Stimulated activated CD4-positive, alpha-beta T cell treated with anti-CD3 and anti-CD28 coated beads, Interleukin-2, amount 100 ng/mL, for 4 hours (primary cell): ENCODE measurements at places on chromosomes 12 and 14.

DNA sequence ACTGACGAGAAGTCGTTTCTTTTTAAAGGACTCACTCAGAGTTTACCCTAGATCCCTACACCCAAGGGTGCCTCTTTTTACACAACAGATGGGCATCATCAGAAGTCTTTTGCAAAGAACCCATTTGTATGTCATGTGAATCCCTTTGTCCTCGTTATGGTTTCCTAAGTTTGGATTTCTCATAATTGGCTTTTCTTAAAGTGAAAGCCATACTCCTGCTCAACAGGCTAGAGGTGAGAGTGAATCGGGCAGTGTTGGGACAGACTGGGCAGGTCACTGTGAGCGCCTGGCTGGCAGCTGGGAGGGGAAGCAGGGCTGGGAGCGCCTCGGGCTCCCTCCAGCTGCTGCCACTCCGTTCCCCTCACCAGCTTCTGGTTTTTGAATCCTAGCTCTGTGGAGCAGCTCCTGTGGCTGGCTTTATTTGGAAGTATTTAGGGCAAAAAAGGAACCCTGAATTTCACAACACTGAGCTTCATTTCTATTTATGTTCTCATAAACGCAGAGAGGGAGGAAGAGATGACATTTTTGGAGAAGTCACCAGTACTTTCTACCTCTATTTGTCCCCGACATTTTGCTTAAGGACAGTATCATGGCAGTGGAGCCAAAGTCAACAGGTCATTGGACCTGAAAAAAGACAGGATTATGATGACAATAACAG is 63.8 kb upstream of the ACTN1 start:
- no peak for DNase-seq

GRCh38 chr14:104443391-104444158 is 136.0 kb upstream of the C14orf180 start:
- DNase-seq, result no peak

- no peak for DNase-seq
These were observed 443.4 kb downstream of the GLT1D1 start for GRCh38 chr12:129296671-129297070.

DNA sequence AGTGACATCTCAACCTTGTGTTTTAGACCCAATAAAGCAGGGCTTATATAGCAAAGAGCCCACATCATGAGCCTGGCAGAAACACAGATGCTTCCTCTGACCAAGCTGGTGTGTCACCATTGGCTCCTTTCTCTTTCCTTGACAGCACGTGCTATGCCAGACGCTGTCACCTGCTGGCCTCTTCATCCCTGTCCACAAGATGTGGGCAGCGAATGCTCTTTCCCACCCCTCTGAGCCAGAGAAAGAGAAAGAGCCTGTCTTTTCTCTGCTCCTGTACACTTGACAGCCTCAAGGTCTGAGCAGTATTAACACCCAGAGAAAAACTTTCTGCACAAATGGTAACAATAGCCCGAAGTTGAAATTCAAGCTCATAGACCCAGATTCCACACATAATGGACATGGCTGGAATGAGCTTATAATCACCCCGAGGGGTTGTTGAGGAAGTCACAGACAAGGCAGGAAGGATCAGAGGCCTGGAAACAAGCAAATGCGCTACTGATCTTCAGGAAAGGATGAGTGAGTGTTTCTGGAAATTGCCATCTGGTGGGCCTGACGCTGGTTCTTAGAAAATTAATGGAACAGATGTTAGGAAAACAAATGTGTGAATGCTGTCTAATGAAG is 8.9 kb downstream of the TGFB3 start:
- no peak for DNase-seq

- DNase-seq, result no peak
These were observed 127.9 kb downstream of the TMTC1 start for GRCh38 chr12:29655861-29656260.

DNA sequence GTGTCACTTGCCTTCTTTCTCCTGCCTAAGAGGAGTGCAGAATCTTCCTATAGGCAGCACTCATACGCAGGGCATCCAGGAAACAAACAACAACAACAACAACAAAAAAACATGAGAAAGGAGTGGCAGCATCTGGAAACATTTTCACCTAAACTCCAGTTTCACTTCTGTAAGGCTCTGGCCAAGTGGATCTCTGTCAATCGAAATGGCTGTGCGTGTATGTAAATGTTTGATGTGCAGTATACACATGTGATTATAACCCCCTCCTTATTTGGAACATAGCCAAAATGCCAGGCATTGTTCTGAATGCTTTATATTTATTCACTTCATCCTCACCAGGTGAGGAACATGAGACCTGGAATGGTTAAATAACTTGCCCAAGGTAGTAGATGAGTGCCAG is 76.8 kb downstream of the COX16 start:
- DNase-seq, result no peak

GRCh38 chr12:78928200-78929074 is 63.9 kb downstream of the SYT1 start:
- no peak for DNase-seq

DNA sequence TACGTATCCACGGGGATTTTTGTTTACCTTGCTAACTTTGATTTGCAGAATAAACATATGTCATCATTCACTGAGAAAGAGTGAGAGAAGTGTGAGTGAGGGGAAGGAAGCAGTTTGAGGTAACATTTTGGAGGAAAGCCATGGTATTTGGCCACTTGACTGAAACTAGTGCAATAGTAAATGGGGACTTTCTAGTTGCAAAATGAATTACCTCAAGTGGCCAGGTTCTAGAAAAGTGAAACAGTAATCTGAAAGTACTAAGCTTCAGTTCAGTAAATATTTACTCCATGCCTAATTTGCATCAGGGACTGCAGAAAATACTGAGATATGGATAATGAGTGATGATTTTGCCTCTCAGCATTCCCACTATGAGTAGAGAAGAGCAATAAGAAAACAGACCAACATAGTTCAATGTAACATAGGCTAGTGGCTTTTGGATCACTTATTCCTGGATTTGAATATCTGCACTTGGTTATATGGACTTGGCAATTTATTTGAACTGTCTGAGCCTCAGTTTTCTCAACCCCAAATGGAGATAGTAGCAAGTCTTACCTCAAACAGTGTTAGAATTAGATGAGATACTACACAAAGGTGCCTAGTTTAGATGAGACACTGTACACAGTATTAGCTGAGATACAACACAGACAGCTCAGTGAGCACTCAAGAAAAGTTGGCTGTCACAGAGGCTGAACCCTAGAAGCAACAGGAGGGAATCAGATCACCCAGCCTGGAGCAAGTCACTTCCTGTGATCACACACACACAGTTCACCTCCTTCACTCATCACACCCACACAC is 439.1 kb downstream of the NPAS3 start:
- no peak for DNase-seq

DNA sequence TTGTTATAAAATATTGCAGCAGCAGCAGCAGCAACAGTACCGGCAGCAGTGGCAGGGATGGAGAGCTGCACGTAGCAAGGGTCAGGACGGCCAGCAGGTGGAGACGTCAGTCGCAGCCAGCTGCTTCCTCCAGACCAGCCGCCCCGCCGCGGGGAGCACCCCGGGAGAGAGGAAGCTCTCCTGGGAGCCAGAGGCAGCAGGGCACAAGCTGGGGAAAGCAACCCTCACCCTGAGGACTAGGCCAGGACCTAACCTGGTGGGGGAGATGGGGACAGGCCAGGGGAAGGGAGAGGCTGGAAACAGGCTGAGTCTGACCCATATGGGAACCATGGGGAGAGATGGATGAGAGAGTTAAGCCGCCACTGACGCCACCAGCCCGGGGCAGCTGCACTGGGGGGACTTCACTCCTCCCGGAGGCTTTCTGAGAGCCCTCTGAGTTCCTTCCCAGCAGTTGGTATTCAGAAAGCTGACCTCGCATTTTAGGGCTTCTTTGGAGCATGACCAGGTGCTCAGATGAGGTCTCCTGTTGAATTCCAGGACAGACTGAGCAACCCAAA is 56.3 kb downstream of the SPTB start:
- DNase-seq, result peak; percentile 47

- no peak for DNase-seq
These were observed 413 bp downstream of the LRP6 start for GRCh38 chr12:12266389-12266872.

DNA sequence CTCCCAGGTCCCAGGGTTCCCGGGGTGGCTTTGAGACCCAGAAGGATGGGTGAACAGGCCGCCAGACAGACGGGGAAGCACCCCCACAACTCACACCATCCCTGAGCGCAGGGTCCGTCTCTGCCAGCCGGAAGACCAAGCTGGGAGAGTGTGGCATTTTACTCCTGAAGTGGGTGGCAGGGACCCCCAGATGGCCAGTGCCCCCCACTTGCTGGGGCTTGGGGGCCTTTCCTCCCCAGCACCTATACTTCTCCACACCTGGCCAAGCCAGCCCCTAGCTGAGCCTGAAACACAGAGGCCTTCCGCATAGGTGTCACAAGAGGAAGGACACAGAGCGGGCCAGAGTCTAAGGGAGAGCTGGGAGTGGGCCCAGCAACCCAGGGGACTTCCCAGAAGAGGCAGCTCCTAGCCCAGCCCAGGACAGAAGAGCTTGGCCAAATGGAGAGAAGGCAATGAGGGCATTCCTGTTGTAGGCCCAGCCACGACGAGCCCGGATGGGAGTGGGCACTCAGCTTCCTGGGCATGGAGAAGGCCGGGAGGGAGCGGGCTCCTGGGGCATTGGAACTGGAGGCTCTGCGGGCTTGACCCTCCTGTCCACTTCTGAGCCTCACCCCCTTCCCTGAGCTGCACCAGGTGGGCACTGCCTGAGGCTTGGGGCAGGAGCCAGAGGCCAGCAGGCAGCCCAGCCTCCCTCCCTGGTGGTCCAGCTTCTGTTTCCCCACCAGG is 3.3 kb downstream of the AHNAK2 start:
- DNase-seq, result no peak

DNA sequence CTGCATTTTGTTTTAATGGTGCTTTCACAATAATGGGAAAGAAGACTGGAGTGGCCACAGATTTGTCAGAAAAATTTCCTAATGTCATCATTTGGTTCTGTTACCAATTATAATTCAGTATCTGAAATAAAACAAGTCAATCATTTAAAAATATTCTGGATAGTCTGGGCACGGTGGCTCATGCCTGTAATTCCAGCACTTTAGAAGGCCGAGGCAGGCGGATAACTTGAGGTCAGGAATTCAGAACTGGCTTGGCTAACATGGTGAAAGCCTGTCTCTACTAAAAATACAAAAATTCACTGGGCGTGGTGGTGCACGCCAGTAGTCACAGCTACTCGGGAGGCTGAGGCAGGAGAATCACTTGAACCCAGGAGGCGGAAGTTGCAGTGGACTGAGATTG is 4.0 kb upstream of the LIMA1 start:
- DNase-seq, result no peak

GRCh38 chr12:5171701-5172100 is 128.0 kb downstream of the KCNA5 start:
- DNase-seq, result no peak

DNA sequence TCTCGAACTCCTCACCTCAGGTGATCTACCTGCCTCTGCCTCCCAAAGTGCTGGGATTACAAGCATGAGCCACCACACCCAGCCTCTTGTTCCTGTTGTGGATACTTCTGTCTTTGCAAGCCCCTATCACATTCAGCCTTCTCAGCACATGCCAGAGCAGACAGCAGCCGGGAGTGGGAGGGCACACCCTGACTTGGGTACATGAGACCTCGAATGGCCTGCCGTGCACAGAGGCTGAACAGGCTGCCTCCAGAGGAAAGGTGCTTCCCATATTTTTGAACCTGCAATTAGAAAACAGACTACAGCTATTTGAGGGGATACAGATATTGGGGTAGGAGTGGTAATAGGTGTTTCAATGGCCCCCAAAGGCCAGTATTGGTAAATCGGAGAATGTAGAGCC is 307.3 kb upstream of the DIO3 start:
- DNase-seq, result no peak

- no peak for DNase-seq
These were observed 46.3 kb upstream of the LRTM2 start for GRCh38 chr12:1773937-1774655.

DNA sequence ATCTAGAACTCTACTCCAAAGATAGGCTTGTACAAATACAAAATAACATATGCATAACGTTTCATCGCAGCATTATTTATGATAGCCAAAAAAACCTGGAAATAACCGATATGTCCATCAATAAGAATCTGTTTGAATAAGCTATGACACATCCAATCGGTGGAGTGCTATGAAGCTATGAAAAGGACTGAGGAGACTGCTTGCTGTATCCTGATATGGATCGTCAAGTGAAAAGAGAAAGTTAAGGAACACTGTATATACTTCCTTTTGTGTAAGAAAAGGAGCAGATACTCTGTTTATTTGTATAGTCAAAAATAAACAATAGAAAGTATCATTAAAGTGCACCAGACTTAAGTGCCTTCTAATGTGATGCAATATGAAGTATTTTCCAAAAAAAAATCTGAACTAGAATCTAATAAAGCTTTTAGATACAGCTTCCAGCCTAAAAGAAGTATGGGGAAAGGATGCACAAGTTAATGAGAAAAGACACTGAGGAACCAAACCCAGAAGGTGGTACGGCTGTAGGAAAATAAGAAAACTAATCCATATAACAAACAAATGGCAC is 645 bp upstream of the KLHDC1 start:
- no peak for DNase-seq

GRCh38 chr14:36844443-36845195 is 183.0 kb downstream of the PAX9 start:
- DNase-seq, result no peak

DNA sequence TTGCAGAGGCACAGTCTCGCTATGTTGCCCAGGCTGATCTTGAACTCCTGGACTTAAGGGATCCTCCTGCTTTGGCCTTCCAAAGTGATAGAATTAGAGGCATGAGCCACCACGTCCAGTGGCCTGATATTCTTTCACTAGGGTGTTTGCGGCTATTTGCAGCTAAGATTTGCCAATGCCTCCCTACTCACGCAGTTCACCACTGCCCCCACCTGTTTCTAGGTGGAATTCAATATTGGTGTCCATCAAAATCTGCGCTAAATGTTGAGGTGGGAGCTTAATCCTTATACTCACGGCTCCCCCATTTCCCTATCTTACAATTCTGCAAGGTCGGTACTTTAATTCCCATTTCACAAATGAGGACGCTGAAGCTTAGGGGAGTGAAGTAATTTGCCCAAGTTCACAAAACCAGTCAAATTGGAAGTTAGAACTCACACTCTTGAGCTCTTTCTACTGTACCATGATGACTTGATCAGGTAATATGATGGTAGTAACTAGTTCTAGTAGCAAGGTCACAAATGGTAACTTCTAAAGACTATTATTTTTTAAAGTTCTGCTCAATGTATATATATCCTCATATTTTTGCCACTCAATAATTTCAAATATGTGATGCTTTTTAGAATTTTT is 22.1 kb upstream of the LRRC9 start:
- DNase-seq, result no peak

GRCh38 chr14:87772854-87773253 is 220.1 kb downstream of the GALC start:
- DNase-seq, result no peak

GRCh38 chr12:16165506-16165905 is 112.0 kb downstream of the SLC15A5 start:
- no peak for DNase-seq

- DNase-seq, result no peak
These were observed 363.3 kb downstream of the PAWR start for GRCh38 chr12:79327465-79327864.

- no peak for DNase-seq
These were observed 113.2 kb upstream of the EEA1 start for GRCh38 chr12:93042283-93042682.

GRCh38 chr12:47110718-47111391 is 31.1 kb upstream of the AMIGO2 start:
- DNase-seq, result no peak

GRCh38 chr12:31508436-31509150 is 82.3 kb downstream of the DENND5B start:
- DNase-seq, result no peak
